Epithelial cell of esophagus (primary cell): ENCODE measurements at places on chromosomes 12 and 14.

- peak; percentile 78 for DNase-seq
These were observed 25.1 kb upstream of the CDK17 start for GRCh38 chr12:96425321-96425720.

DNA sequence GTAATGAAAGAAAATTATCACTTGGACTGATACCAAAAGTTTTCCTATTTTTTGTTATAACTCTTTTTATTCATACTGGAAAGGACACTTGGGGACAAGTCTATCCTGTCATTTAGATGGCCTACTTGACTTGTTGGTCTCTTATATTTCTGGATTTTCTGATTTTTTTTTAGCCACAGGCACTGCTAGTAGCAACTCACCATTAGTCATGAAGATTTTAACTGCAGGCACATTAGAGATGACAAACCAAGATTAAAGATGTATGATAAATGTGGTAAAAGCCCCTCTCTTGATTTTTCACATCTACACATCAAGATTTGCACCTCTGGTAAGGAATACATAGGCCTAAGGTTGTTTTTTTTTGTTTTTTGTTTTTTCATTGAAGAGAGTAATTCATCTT is 217.0 kb downstream of the SLC25A21 start:
- DNase-seq: no peak

GRCh38 chr14:89484051-89484844 is 67.2 kb upstream of the FOXN3 start:
- peak; percentile 17 for DNase-seq

- no peak for DNase-seq
These were observed 2.1 kb downstream of the OR6C70 start for GRCh38 chr12:55467836-55468235.

GRCh38 chr12:90245391-90245790 is 536.8 kb upstream of the ATP2B1 start:
- DNase-seq: no peak

DNA sequence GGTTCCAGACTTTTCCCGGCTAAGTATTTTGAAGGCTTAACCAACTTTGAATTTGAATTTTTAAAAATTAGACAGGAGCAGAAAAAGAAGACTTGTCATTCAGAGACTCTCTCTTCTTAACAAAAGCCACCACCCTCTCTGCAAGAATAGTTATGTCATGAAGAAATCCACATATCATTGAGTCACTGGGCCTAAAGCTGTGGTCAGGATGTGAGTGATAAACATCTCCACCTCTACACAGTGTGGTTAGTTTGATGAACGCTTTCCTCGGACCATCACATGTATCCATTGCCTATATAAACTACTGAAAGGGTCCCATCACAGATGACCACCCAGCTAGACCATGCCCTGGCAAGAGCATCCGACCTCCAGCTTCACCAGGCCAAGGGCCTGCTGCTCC is 226.1 kb downstream of the KSR2 start:
- DNase-seq: no peak
